ENCODE measurements at places on chromosomes 5 and 9.

DNA sequence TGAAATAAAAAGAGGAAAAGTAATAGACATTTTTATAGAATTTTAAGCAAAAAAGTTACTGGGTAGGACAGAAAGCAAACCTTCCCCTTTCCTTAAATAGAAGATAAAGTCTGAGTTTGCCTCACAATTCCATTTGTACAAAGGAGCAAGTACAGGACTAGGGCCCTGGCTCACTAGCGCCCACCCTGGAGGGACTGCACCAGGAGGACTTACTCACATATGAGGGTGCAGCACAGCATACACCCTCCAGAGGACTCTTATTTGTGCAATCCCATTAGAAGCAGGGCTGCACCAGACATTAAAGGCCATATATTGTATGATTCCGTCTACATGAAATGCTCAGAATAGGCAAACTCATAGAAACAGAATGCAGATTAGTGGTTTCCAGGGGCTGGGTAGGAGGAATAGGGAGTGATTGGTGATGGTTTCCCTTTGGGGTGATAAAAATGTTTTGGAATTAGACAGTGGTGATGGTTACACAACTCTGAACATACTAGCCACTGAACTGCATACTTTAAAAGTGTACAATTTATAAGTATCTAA lies 4.5 kb downstream of the REEP5 start:
- no peak for DNase-seq

- DNase-seq: no peak
These were observed 77.6 kb upstream of the IRX1 start for GRCh38 chr5:3518051-3518450.

DNA sequence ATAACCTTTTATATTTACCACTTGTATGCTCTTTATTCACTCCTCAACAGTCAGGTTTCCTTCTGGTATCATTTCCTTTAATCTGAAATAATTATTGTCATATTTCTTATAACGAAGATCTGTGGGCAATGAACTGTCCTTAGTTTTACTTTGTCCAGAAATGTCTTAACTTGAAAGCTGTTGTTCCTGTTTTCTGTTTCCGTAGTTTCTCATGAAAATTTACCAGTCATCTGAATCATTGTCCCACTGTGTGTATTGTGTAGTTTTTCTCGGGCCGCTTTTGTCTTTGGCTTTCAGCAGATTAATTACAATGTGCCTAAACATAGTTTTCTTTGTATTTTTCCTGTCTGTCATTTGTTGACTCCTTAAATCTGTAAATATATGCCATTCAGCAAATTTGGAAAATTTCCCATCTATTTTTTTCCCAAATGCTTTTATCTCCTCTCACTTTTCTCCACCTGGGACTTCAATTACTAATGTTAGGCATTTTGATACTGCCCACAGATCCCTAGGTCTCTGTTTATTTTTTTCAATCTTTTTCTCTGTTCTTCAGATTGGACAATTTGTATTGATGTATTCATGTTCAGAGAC lies 74.9 kb downstream of the PDE8B start:
- DNase-seq: no peak

GRCh38 chr9:96202971-96203780 lies 98.8 kb downstream of the HSD17B3 start:
- no peak for DNase-seq

- DNase-seq: no peak
These were observed 149.1 kb upstream of the VCAN start for GRCh38 chr5:83322273-83322924.

All from anterior cingulate cortex (tissue), 58 donors.